Foreskin melanocyte (primary cell): ENCODE measurements at places on chromosomes 6 and 20.

DNA sequence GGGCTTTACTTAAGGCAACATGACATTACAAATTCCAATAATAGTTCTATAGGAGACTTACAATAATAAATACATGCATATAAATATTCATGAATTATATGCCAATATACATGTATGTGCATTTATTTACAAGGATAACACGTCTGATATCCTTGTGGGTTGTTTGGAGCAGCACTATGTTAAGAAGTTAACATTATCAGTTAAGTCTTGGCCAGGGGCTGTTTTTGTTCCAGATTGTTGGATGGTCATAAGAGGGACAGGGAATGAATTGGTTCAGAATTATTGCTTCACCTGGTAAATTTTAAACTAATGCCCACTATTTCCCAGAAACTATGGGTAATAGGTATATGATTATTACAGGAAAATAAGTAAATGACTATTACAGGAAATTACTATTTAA, 81.3 kb upstream of the MMS22L start:
- no peak for DNase-seq

- peak; percentile 52 for DNase-seq
Measured at GRCh38 chr6:34324738-34325444, 67.6 kb downstream of the NUDT3 start.

DNA sequence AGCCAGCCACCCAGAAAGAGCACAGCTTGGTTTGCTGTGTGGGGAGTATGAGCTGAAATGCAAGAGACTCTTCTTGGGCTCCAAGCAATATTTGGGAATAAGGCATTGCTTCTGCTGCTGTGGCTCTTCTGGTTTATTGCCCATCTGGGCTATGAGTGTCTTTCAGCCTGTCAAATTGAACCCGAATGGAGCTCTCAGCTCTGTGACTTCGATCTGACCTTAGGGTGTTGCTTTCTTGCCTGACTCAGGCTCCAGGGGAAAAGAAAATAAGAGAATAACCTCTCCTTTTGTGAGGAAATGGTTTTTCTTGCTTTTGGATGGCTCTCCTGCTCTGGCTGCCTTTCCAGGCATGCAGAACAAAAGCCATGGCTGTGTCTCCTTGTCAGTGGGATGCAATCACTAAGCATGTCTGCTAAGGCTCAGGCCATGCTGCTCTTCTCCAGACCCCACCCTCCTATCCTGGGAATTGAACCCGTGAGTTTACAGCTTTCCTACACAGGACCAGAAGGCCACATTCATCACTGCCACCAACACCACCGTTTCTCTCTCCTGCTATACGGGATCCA, 169.4 kb upstream of the JAG1 start:
- DNase-seq, result no peak

DNA sequence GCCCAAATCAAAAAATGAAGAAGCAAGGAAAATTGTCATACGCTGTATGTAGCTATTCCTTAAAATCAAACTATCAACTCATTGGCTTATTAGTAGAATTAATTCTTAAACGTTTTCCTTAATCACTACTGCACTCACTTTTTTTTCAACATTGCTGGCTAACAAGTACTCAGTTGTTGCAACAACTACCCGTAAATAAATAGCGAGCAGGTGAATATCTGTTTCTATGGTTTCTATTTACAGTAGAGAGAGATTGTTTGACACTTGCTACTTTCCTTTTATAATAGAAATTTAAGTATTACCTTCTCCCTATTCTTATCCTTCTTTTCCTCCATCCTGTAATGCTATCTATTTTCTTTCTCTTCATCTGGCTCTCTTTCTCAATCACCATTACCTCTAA, 25.1 kb downstream of the FRK start:
- DNase-seq, result no peak

DNA sequence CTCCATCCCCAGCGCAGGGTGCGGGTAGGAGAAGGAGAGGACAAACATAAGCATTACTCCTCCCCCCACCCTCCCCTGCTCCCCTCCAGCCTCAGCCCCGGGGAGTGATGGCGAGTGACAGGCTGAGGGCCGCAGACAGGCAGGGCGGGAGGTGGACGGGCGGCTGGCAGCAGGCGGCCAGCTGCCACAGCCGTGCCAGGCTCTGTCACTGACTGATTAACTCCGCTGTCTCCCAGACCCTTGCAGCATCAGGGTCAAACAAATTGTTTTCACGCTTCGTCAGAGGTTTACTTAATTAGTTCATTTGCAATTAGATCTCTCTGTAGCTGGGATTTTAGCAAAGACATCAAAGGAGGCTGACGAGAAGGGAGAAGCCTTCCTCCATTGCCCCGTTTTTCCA, 41.9 kb downstream of the FOXP4 start:
- DNase-seq, result no peak

DNA sequence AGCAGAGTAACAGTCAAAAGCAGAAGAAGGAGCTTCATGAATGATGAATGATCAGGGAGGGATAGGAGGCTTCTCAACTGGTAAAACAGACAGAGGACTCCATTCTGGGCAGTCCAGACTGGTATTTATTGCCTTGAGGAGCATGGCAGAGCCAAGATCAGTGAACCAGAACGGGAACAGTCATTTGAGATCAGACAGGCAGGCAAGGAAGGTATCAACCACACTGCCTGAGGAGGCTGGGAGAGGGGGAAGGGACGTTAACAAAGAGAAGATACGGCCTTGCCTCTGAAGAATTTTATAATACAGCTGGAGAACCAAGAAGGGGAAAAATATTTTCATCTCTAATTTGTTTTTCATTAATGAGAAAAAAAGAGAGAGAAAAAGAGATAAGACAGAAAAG, at the start of gene DEFB121:
TSS of gene DEFB121 (minus strand) at position 101 of the 400 bp plus-strand sequence. CDS start at position 38, 63 bp downstream.
- no peak for DNase-seq

- DNase-seq, result no peak
Measured at GRCh38 chr6:51565472-51565871, 521.9 kb downstream of the PKHD1 start.

DNA sequence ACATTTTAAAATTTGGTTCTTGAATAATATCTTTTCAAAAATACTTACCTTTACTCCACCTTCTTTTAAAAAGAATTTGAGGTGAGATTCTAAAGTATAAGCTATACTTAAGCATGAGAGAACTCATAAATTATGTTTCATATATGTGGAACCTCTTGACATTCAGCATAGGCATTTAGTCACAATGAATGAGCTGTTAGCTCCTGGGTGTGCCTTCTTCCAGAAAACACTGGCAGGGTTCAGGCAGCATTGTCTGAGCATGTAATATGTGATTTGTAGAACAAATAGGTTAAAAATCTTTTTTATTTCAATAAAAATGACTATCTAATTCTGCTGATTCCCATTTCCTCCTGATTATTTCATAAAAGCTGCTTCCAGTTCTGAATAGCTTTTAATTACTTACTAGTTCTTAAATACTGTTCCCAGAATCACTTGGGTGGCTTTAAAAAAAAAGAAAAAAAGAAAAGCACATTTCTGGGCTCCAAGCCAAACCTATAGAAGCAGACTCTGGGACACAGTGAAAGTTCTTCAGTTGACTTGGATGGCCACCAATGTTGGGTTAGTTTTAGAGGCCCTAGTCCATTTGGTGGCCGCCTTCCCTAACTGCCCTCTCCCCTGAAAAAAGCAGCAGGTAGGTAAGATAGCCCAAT, 20.2 kb downstream of the RNF8 start:
- no peak for DNase-seq

DNA sequence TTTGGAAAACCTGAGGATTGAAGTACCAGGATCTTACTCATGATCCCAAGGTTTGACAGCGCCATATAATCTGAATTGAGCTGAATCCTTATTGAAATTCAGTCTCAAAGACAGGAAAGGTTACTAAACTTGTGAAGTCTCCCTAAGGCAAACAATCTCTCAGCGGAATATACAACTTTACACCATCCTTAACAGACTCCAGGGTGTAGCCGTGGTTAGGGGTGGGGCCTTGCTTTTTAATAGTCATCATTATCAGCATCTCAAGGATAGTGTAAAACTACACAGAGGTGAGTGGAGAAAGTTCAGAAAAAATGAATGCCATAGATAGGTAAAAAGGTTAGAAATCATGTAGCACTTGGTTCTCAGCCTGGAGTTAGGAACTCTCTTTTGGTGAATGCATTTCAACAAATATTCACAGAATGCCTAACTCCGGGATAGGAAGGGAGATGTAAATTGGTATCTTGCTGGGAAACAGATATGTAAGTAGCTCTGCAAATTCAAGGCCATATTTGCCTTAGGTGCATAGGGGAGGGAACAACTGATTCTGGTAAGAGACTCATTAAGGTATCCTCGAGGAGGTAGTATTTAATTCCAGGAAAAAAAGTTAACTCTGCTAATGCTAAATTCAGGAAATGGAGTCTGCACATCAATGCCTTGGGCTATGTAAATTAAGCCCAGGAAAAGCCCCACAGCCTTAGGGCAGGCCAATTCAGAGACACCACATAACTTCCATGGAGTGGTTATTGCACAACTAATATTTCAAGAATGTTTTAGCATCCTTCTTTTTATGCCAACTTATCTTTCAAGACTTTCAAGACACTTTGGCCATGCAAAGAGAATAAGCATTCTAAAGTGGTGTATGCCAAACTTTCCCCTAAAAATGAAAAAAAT, 61.6 kb downstream of the SNAP25 start:
- DNase-seq, result no peak

GRCh38 chr6:30891816-30892538, 7.7 kb downstream of the DDR1 start:
- no peak for DNase-seq

DNA sequence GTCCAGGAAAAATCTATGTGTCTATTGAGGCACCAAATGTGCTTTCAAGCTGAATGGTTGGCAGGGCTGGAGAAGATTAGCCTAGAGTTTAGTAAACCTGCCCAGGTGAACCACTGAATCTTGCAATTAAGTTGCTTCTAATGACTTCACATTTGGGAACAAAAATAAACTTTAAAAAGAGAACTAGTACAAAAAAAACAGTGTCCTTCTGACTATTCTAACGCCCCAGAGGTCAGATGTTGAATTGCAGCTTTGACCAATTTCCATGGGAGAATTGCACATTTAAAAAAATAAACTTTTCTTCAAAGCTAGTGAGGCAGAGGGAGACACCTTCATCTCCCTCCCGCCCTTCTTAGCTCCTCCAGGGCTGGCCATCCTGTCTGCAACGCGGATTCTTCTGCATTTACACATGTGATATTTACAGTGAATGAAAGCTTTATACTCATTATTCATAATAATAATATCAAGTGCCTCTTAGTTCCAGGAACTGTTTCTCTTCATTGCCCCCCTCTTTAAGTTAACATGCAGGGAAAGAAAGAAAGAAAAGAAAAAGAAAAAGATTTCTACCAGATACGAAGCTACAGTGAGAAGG, 270.2 kb downstream of the SMOC2 start:
- no peak for DNase-seq

DNA sequence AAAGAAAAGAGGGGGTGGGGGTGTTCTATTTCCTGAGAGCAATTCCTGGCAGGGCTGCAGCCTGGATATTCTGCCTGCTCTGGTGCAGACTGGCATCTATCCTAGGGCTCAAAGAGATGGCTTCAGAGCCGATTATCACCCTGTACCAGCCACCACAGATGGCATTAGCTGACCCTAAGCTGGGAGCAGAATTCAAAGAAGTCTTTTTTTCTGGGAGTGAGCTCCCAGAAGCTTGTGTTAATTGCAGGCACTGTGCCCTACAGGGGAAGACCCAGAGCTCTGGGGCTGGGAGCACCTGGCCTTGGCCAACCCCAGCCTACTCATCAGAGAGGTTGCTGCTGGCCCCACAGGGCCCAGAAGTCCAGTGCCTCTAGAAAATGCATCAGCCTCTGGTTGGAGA, 85.9 kb downstream of the PXDC1 start:
- DNase-seq, result no peak

- DNase-seq, result no peak
Measured at GRCh38 chr20:58584881-58585752, 66.0 kb upstream of the STX16 start.

GRCh38 chr6:5214570-5215052, 46.1 kb downstream of the LYRM4 start:
- DNase-seq, result no peak

- no peak for DNase-seq
Measured at GRCh38 chr6:21354805-21355238, 238.7 kb upstream of the SOX4 start.

- DNase-seq, result peak; percentile 9
Measured at GRCh38 chr6:82365016-82365795, 1.6 kb downstream of the TPBG start.

DNA sequence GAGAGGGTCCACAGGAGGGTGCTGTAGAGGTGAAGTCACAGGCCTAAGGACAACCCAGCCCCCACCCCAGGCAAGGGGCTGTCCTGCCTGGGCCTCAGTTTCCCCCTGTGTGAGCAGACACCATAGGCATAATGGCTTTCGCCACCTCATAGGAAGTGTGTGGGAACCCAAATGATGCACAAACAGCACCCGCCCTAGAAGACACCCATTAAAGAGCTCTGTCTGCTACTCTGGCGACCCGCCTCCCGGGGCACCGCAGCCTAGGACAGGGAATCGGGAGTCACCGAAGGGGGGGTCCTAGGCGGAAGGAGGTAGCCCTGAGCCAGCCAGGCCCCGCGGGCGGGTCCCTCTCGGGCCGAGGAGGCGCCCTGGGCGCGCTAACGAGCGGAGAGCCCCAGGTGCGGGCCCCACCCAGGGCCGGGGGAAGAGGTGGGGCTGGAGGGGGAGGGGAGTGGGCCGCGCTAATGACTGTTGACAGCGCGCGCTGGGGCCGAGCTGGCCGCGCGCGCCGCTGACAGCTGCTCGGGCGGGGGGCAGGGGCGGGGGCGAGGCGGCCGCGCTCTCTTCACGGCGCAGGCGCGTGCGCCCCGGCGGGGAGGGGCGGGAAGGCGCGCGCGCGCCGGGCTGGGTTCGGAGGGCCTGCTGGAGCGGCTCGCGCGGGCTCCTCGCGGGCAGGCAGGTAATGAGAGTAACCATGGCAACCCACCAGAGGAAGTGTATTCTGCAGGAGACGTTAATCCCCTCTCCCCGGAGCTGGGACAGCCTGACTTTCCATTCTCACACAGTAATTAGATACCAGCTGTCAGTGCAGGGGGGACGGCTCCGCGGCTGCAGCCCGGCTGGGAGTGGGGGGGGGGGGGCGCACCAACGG, 48.9 kb downstream of the NOL4L start:
- no peak for DNase-seq

GRCh38 chr20:40668449-40669228, 20.4 kb downstream of the MAFB start:
- no peak for DNase-seq

- no peak for DNase-seq
Measured at GRCh38 chr20:728256-728944, 39.9 kb downstream of the SLC52A3 start.

DNA sequence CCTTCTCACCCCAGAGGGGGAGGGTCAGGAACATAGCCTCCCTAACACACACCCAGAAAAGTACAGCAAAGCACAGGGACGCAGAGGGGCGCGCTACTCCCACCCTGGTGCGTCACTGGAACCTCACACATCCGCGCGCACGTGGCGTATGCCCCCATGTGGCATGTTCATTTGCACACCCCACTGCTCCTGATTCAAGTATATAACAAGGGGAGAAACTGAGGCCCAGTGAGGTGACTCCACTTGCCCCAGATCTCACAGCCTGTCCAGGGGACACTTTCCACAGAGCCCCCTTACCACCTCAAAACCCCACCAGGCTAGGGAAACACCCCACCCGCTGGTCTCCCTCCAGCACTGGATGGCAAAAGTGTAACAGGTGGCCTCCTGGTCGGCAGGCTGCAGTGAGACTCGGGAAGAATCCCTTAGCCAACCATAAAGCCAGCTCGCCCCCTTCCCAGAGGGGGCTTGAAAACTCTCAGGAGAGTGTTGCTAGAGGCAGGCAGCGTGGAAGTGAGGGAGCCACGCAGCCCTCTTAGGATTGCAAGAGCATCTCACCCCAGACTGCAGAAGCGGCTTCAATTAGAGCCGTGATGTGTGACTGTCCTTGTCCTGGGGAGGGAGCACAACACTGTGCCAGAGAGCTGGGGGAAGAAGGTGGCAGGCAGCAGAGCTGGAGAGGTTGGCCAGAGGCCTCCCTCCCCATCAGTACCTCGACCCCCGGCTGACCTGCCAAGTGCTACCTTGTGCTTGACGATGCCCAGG, at the start of gene GRM4:
TSS of gene GRM4 (minus strand) at position 67 of the 762 bp plus-strand sequence. CDS start 12,591 bp downstream, outside the sequence.
- DNase-seq, result no peak
